ENCODE measurements at places on chromosomes 2 and 18. TPM values are rescaled to one million over a fixed set of nuclear protein-coding genes. Genes with fewer than 3 reads are reported as not detected.

DNA sequence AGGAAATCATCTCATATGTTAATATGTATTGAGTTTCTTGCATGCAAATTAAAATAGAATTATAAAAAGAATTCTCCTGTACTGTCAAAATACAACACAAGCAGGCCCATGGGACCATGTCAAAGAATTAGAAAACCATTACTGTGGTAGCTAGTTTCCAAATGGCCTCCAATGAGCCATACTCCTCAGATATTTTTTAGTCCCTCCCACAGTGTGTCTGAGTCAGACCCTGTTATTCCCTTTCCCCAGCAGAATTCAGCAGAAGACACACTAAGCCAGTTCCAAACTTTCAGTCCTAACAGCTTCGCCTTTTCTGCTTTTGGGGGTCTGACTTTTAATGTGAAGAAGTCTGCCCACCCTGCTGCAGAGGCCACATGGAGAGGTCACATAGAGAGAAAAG lies 86.7 kb downstream of the FIGN start:
- H3K36me3 ChIP-seq, result no peaks in the 10 kb centered on the region
- no peak for DNase-seq
- H3K27me3 ChIP-seq, result no peaks in the 10 kb centered on the region
- H3K4me1 ChIP-seq, result no peaks in the 10 kb centered on the region
- H3K4me3 ChIP-seq, result no peak overlapping the region
- no peak overlapping the region for H3K27ac ChIP-seq

DNA sequence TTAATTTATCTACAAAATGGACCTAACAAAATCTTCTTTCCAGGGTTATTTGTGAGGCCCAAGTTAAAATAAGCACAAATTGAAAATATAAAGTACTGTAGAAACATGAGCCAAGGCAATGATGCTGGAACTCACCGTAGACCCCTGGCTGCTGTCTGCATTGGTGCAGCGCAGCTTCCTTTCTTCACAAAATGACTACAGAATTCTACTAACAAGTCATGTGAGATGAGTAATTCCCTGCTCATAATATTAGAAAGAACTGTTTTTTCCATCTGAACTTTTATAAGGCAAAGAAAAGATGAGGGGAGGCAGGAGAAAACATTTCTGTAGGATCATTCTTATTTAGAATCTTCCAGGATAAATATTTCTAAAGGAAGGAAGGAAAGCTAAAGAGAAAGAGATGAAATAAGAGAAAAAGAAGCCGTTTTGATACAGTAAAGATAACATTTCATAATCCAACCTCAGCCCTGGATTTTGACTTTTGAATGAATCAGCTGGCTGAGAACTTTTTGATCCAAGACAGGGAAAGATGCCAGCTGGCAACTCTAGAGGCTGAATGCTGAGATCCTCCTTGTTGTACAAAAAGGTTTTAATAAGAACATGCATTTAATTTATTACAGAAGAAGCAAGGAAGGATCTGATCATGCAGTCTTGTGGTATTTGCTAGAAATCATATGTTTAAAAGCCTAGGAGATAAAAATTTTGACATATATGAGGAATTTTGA lies 183.9 kb upstream of the KLHL14 start:
- H3K4me1 ChIP-seq, result no peaks in the 10 kb centered on the region
- no peak overlapping the region for H3K27ac ChIP-seq
- no peaks in the 10 kb centered on the region for H3K27me3 ChIP-seq
- H3K36me3 ChIP-seq, result no peaks in the 10 kb centered on the region
- H3K4me3 ChIP-seq, result no peak overlapping the region
- DNase-seq, result no peak

DNA sequence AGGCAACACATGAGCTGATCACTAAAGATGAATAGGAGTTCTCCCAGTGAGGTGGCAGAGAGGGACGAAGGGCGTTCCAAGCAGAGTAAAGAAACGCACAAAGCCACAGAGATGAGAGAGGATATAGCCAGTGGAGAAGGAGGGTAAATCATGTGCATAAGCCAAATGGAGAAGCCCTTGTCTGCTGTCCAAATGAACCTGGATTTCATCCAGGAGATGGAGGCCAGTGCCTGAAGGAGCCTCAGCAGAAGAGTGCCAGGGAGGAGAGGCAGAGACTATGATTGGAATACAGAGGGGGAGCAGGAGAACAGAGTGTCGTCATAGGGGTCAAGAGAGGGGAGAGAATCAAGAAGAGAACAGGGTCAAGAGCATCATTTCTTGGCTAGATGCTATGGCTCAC lies 48.9 kb upstream of the STPG4 start:
- no peak for DNase-seq
- no peaks in the 10 kb centered on the region for H3K36me3 ChIP-seq
- no peak overlapping the region for H3K4me3 ChIP-seq
- peaks cover 12% of the 10 kb centered on the region for H3K4me1 ChIP-seq
- H3K27ac ChIP-seq, result no peak overlapping the region

DNA sequence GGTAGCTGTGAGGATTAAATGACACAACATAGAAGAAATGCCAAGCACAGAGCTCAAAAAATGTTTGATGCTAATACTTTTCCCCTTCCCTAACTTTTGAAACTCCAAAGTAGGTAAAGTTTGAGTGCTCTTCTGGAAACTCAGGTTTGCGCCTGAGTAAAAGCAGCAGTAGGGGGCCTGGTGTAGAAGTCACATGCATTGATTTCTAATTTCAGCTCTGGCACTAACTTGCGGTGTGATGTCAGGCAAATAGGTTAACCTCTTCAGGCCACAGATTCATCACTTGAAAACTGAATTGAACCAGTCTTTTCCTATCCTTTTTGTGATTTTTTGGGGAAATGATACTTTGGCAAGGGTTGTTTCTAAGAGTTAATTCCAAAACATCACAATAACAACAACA lies 27.2 kb downstream of the LHCGR start:
- no peak overlapping the region for H3K27ac ChIP-seq

DNA sequence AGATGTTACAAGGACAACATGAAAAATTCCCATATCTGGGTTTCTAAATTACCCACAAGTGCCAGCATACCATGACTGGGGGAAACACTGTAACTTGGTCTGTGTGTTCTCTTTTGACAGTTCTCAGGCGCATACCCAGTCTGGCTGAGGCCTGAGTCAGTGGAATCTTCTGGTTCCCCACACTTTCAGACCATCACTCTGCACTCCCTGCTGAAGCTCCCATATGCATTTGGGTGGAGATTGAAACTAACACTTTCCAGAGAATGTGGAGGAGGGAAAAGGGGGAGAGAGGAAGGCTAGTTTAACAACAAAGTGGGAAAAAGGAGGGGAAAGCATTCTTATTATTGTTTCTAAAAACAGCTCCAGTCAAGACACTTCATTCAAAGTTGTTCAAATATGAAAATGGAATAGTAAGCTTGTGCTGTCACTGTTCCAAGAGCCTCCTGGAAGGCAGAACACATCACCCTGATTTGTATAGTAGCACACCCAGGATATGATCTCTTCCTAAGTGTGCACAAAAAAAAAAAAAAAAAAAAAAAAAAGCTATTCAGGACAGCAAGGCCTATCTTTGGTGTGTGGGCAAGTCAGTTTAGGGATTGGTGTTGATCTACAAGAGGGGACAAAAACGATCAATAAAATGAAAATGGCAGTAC lies 48.1 kb upstream of the CTIF start:
- no peaks in the 10 kb centered on the region for H3K36me3 ChIP-seq
- DNase-seq, result no peak
- H3K27ac ChIP-seq, result no peak overlapping the region
- peaks cover 22% of the 10 kb centered on the region for H3K4me1 ChIP-seq
- no peak overlapping the region for H3K4me3 ChIP-seq

- no peaks in the 10 kb centered on the region for H3K4me1 ChIP-seq
- no peak overlapping the region for H3K4me3 ChIP-seq
Measured at GRCh38 chr18:48590678-48591077, 51.8 kb downstream of the CTIF start.

DNA sequence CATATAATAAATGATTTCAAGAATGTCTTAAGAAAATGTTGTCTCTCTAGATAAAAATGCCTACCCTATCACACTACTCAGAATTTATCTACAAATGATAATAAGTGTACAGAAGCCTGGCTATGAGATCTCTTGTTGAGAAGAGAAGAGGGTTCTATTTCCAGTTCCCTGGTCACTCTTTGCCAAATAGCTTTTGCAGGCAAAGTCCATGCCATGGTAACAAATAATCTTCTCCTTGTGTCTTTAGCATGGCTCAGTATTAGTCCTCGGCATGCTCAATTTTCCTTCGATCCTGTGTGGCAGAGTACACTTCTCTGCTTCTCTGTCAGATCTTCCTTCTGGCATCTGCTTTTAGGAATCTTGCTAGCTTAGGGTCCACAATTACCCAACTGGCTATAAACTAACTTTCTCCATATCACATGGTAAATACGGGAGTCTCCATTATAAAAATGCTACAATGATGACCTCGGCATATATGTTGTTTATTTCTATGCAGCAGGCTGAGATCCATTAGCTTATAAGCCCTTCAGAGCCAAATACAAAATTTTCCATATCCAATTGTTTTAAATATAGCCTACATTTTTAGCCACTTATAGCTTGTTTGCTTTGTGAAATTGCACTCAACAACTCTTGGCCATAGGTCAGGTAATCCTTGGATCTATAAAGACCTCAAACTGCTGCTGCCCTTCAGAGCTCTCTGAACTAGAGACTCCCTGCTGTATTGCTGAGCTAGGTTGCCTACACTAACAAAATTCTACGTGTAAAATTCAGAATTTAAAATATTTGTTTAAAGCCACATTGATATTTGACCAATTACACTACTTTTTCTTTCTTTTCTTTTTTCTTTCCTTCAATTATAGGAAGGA lies 157.5 kb downstream of the FSIP2 start:
- no peaks in the 10 kb centered on the region for H3K27me3 ChIP-seq
- H3K36me3 ChIP-seq, result no peaks in the 10 kb centered on the region
- no peak for DNase-seq
- no peaks in the 10 kb centered on the region for H3K4me1 ChIP-seq

- no peaks in the 10 kb centered on the region for H3K27me3 ChIP-seq
- H3K4me3 ChIP-seq, result no peak overlapping the region
- no peak for DNase-seq
- H3K27ac ChIP-seq, result no peak overlapping the region
- no peaks in the 10 kb centered on the region for H3K4me1 ChIP-seq
Measured at GRCh38 chr2:171553858-171554257, 31.6 kb downstream of the CYBRD1 start.

DNA sequence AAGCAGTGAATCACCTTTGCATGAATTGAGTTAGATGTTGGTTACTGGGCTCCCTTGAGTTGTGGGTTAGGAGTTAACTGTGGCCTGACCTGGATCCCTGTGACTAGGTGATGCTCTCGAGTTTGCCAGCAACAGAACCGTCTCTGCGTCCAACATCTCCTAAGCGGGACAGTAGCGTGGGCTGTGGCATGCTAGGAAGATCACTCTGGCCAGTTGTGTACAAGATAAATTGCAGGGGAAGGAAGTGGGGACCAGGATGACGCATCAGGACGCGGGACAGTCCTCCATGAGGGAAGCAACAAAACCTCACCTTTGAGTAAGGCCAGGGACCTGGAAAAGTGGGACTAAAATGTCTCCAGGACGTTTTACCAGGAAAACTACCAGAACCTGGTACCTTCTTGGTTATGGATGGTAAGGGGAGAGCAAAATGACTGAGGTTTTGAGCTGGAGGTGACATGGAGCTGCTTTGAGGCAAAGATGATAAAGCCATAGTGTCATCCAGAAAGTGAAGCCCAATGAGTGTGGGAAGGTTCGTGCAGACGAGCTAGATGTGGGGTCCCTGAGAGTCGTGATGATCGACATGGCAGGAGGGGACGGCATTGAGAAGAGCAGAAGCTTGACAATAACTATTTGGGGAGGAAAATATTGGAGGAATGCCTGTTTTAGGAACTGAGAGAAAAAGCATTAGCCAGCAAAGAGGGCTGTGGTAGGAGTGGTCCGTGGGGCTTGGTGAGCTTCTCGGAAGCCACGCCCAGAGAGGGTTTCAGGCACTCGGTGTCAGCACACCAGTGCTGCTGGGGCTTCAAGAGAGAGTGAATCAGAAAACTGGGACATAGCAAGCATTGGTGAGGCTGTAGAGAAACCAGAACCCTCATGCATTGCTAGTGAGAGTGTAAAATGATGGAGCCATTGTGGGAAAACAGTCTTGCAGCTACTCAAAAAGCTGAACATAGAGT lies 95.1 kb downstream of the SMAD7 start:
- peak overlapping the region; percentile 1 for H3K27ac ChIP-seq
- H3K4me1 ChIP-seq, result no peaks in the 10 kb centered on the region
- no peaks in the 10 kb centered on the region for H3K27me3 ChIP-seq
- peak; percentile 84 for DNase-seq
- H3K4me3 ChIP-seq, result no peak overlapping the region
- H3K36me3 ChIP-seq, result no peaks in the 10 kb centered on the region

- peaks cover 37% of the 10 kb centered on the region for H3K4me1 ChIP-seq
- no peak for DNase-seq
- H3K4me3 ChIP-seq, result no peak overlapping the region
- no peaks in the 10 kb centered on the region for H3K27me3 ChIP-seq
Measured at GRCh38 chr2:173983391-173983871, 18.3 kb upstream of the SP3 start.

GRCh38 chr2:47088371-47089082 lies 66.6 kb downstream of the STPG4 start:
- H3K4me3 ChIP-seq, result no peak overlapping the region
- H3K36me3 ChIP-seq, result no peaks in the 10 kb centered on the region
- DNase-seq, result no peak
- H3K27me3 ChIP-seq, result no peaks in the 10 kb centered on the region
- peak overlapping the region; percentile 60 for H3K27ac ChIP-seq
- no peaks in the 10 kb centered on the region for H3K4me1 ChIP-seq

DNA sequence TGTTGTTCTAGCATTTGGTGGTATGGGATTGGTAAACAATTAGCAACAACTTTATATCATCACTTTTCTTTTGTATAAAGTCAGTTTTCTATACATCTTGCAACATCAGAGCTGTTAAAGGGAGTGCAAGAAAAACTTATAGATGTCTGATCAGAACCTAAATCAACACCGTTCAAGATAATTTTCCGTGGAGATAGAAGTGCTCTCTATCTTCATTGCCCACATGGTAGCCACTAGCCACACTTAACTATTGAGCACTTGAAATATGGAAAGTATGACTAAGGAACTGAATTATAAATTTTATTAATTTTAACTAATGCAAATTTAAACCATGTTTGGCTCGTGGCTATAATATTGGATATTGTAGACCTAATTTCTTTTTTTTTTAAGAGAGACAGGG lies 5.2 kb downstream of the TTC27 start:
- H3K36me3 ChIP-seq, result peaks cover 38% of the 10 kb centered on the region
- no peak overlapping the region for H3K4me3 ChIP-seq
- no peak for DNase-seq
- peaks cover 10% of the 10 kb centered on the region for H3K4me1 ChIP-seq

DNA sequence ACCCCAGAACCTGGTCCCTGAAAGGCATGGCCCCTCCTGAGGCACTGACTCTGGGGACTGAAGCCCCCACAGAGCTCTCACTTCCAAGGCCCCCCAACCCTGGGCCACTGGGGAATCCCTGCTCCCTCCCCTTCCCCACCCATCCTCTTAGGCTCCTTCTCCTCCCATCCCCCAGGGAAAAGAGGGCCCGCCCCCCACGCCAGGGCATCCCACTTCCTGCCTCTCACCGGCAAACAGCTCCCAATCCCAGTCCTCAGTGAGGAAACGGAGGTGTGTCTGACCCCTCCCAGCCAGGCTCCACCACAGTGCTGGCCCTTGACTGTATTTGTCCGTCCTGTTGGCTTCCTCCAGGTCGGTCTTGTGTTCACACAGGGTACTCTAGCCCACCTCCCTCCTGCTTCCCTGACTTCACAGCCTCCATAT lies 35.0 kb upstream of the PTMA start:
- DNase-seq, result no peak
- H3K27ac ChIP-seq, result peak overlapping the region; percentile 76
- H3K36me3 ChIP-seq, result no peaks in the 10 kb centered on the region
- H3K4me3 ChIP-seq, result no peak overlapping the region
- no peaks in the 10 kb centered on the region for H3K4me1 ChIP-seq

Gene OSR1
- 12.5 TPM for total RNA-seq

Gene POTEJ
- not detected for total RNA-seq

Gene RNU2-63P
- not detected for total RNA-seq
